Esophagus squamous epithelium (tissue), 5 donors: ENCODE measurements at places on chromosomes 1 and 21.

GRCh38 chr21:27564684-27565301, 597.9 kb upstream of the ADAMTS5 start:
- no peak for DNase-seq

GRCh38 chr1:43634721-43635120, 15.2 kb upstream of the KDM4A start:
- no peak for DNase-seq

- no peak for DNase-seq
These were observed 20.9 kb upstream of the LY9 start for GRCh38 chr1:160774886-160775719.

DNA sequence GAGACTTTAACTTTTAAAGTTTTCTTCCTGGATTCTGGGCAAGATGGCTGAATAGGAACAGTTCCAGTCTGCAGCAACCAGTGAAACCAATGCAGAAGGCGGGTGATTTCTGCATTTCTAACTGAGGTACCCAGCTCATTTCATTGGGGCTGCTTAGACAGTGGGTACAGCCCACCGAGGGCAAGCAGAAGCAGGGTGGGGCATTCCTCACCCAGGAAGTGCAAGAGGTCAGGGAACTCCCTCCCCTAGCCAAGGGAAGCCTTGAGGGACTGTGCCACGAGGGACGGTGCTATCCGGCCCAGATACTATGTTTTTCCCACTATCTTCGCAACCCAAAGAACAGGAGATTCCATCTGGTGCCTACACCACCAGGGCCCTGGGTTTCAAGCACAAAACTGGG, 121.0 kb downstream of the VAV3 start:
- DNase-seq, result no peak

DNA sequence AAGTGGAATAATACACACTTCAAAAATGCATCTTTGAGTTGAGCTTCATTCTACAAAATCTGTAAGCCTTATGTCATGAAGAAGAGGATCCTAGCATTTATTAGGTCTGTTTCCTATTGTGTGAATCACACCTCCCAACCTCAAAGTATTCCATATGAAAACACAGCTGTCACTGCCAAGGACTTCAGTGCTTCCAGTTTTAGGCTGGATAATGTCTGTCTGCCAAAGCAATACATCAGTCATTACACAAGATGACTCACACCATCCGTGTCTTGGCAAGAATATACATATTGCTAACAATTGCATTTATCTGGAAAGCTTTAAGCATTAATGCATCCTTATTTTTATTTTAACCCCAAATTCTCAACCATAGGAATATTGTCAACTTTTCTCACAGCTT, 125.7 kb upstream of the TMPRSS15 start:
- no peak for DNase-seq

- no peak for DNase-seq
These were observed 476 bp downstream of the AXDND1 start for GRCh38 chr1:179366093-179366800.

DNA sequence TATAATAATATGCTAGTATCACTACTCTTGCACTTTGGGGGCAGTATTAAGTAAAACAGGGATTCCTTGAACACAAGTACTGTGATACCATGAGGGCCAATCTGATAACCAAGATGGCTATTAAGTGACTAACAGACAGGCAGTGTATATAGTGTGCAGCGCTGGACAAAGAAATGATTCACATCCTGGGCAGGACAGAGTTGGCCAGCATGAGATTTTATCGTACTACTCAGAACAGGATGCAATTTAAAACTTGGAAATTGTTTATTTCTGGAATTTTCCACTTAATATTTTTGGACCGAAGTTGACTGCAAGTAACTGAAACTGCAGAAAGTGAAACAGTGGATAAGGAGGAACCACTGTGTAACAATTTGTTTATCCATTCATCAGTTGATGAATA, 74.6 kb downstream of the DNTTIP2 start:
- no peak for DNase-seq

DNA sequence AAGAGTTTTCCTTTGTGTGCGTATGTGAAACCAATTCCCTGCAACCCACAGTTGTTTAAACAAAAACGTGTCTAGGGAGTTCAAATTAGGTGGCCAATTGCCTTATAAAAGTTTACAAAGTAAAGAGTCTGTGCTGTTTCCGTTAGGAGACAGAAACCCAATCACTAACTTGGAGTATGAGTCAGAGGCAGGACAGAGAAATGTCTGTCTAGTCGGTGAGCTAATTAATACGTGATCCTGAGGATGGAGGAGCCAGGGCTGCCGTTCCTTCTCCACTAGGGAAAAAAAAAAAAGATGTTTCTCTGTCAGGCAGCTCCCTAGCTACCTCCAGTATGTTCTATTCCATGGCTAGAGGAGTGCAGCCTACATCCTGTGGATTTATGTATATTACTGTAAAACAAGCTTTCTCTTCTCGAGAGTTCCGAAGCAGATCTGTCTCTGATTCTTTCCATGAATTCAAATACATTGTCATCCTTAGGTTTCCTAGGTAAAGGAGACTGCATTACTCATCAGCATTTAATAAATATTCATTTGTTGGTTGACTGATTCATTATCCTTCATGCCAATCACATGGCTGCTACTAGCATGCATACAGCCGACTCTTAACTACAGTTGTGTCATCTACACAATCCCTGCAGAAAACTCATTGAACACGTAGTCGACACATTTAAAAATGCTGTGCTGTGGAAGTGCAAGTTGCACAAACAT, 430.6 kb downstream of the KIF26B start:
- DNase-seq, result no peak

DNA sequence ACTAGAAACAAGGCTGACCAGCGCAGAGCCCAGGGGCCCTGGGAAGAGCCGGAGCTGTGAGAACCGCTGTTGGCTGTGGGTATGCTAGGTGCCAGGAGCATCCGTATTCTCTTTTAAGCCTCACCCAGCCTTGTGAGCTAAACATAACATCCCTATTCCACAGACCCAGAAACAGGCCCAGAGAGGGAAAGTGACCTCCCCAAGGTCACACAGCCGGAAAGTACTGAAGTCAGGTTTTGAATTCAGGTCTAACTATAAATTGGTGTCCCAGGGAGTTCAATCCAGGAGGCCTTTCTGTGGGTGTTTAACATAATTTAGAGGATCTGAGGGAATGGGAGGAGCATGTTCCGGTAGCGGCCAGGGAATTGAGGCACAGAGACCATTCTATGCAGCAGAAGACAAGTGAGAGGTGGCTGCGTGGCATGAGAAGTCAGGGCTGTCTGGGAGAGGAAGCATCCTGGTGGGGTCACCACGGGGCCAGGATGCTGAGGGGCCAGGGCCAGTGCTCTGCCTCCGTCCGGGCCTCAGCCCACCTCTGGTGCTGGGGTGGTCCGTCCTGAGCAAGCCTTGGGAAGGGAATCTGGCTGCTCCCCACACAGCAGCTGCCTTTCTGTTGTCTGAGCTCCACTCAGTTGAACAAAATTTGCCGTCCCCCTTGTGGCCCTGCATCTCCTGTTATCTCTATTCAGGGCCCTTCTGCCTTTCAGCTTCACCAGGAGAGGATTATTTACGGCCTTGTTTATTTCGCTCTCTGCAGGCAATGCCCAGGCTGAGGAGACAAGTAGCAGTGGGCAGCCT, 338.8 kb upstream of the VAMP3 start:
- DNase-seq, result no peak

DNA sequence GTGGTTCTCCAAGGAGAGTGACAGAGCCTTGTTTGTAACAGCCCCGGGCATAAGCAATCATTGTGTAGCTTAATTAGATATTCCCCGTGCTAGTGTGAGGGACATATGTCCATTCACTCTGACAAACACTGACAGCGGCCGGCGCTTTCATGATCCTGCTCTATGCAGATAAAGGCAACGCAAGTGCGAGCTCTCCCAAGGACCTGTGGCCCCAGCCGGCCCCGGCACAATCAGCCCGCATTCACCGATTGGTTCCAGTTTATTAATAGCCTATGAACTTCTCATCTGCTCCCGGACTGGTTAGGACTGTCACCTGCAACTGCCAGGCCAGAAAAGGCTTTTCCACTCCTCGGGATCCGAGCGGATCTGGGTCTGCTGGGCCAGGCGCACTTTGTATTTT, 18.0 kb upstream of the OLIG1 start:
- DNase-seq, result no peak

DNA sequence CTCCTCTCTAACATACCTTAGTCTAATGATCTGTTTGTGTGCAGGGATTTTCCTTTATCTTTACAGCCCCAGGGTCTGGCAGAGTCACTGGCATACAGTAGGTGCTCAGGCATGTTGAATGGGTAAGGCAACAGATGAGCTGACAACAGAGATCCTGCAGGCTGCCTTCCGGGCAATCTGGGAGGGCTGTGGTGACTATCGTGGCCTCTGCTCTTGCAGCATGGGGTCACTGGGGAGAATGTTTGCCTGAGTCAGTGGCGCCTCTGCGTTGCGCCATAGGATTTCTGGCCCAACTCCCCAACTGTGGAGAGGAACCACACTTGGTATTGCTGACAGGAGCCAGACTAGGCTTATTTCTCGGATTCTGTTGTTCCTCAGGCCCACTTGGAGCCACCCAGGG, 93.8 kb downstream of the LAMC2 start:
- no peak for DNase-seq

GRCh38 chr1:229105109-229105508, 165.8 kb upstream of the RAB4A start:
- no peak for DNase-seq

DNA sequence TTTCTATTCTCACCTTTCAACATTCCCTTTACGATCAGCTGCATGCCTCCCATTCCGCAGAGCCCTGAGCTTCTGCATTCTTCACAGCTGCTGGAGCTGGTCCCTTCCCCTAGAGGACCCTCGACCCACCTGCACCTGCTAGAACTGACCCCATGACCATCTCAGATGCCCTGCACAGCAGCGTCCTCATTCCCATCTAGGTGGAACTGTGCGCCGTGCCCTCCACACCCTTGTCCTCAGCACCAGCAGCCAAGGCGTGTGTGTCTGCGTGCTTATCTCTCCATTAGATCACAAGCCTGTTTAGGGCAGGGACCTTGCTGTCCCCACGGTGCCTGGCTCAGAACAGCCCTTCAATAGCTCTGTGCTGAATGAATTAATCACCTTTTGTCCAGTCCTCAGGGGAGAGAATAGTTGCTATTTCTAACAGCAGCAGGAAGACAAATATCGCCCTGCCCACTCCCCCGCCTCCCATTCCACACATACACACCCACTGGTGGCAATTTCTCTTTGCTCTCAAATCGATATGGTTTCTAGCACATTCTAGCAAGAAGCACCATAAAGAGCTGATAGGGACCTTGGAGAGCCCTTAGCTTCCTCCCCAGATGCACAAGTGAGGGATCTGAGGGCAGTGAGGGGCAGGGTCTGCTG, 61.7 kb downstream of the KCNN3 start:
- DNase-seq, result no peak

DNA sequence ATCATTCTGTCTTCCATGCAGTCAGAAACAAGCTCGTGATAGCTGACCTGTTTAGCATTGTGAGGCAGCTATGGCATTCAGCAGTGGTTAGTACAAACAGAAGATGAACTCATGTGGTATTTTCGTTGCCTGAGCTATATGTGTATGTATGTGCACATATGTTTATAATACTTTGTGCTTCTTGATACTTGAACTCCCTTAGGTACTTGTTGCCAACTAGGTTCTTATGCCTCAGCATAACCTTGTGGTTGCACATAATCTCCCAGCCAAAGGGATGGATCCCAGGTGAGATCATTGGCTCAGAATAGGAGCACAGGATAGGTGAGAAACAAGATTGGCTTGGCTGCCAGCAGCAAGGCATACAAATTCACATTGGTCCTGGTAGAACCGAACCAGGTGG, 86.1 kb downstream of the VPS26C start:
- no peak for DNase-seq

- no peak for DNase-seq
These were observed 23.4 kb upstream of the RD3 start for GRCh38 chr1:211515090-211516023.

DNA sequence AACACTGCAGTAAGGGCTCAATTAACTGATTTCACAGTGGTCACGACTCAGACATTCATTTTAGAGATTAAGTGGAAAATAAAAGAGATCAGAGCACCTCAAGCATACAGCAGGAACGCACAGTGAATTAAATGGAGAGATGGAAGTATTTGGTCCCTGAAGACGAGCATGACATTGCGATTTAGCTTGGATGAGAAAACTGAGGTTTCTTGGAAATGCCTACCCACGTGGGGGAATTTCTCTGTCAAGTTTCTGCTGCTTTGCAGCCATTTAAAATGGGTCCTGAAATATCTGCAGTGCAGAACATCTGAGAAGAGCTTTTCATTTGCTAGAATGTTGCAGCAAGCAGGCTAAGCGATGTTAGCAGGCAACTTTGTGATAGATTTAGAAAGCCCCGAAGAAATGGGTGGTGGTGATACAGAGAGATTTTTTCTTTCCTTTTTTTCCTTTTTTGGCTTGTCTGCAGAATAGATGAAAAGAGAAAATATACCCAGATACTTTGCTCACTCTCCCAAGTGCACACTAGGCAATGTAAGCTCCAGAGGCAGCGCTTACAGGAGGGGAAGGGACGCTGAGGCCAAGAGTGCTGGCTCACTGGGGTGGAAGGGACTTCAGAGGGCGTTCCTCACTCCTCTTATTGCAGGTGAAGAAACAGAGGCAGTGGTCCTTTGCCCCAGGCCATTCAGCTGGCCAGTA, 258.0 kb downstream of the KCNJ6 start:
- no peak for DNase-seq

- DNase-seq, result no peak
These were observed 51.4 kb downstream of the EVA1C start for GRCh38 chr21:32463889-32464300.

DNA sequence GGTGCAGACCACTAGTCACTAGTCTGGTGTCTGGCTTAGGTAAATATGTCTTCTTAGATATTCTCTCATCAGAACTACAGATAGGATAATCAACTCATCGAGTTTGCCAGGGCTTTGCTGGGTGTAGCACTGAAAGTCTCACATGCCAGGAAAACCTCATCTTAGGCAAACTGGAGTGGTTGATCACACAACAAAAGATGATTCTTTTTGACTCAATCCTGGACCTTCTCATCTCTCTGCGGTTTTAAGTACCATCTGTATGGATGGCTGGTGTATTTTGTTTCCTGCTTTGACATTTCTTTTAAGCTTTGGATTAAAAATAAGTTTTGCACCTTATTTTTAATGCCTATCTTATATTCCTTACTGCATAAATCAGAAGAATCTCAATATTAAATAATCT, 11.3 kb downstream of the GBP2 start:
- no peak for DNase-seq

- DNase-seq, result no peak
These were observed 88.3 kb upstream of the IPO9 start for GRCh38 chr1:201740670-201741111.

- no peak for DNase-seq
These were observed 31.9 kb downstream of the SLC1A7 start for GRCh38 chr1:53110370-53111072.
